H9 (cell line): ENCODE measurements at places on chromosomes 5 and 9. TPM values are rescaled to one million over a fixed set of nuclear protein-coding genes. Genes with fewer than 3 reads are reported as not detected.

- no peak overlapping the region for H3K4me3 ChIP-seq
- no peak overlapping the region for H3K27ac ChIP-seq
- no peaks in the 10 kb centered on the region; the same call in 1 of the 2 replicates for H3K36me3 ChIP-seq
Observed at GRCh38 chr5:58972301-58972700, 389.4 kb downstream of the RAB3C start.

GRCh38 chr9:72477930-72478518 lies 43.4 kb upstream of the TMC1 start:
- no peak for DNase-seq
- peaks cover 6% of the 10 kb centered on the region; the same call in 1 of the 2 replicates for H3K36me3 ChIP-seq
- H3K27ac ChIP-seq: no peak overlapping the region
- no peaks in the 10 kb centered on the region; the same call in 1 of the 2 replicates for H3K4me1 ChIP-seq
- no peak overlapping the region for H3K4me3 ChIP-seq

Gene CLIC3
- total RNA-seq: 0.29 and 0.31 TPM in 2 replicates

Gene PCDHGA5
- 1.1 and 1.3 TPM in 2 replicates for total RNA-seq

Gene GPRIN1
- 10.8 and 12.1 TPM in 2 replicates for total RNA-seq
